ENCODE measurements at places on chromosomes 1 and 21.

GRCh38 chr1:244614879-244615278 is 38.0 kb upstream of the DESI2 start:
- DNase-seq, result no peak

DNA sequence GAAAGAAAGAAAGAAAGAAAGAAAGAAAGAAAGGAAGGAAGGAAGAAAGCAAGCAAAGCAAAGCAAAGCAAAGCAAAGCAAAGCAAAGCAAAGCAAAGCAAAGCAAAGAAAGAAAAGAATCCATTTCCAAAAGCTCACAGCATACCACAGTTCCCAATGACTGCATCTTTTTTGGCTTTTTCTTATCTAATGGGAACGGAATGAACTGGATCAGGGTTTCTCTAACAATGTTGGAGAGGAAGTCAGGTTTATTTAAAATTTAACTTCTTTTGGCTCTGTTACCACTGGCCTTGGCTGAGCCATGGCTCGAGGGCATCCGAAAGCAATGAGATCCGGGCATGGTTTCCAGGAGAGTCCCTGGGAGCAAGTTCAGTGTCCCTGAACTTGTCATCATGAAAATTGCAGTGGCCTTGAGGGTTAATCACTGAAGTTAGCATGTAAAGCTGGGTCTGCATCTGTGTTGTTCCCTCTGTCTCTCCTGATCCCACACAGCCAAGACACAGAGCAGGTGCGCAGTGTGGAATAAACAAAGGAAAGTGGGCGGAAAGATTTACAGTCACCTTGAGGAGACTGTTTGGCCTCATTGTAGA is 34.6 kb upstream of the CTPS1 start:
- DNase-seq, result no peak

DNA sequence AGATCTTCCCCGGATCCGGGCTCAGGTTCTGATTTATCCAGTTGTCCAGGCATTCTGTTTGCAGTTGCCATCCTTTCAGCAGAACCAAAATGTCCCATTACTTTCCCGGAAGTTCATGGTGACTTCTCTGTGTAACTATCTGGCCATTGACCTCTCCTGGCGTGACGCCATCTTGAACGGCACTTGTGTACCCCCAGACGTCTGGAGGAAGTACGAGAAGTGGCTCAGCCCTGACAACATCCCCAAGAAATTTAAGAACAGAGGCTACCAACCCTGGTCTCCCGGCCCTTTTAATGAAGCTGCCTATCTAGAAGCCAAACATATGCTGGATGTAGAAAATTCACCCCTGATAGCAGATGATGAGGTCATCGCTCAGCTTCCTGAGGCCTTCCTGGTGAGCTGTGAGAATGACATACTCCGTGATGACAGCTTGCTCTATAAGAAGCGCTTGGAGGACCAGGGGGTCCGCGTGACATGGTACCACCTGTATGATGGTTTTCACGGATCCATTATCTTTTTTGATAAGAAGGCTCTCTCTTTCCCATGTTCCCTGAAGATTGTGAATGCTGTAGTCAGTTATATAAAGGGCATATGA is 22.4 kb downstream of the AADACL4 start:
- no peak for DNase-seq

- DNase-seq, result no peak
Observed at GRCh38 chr1:167763525-167764220, 41.9 kb downstream of the MPZL1 start.

- DNase-seq, result no peak
Observed at GRCh38 chr1:204408074-204408507, 3.5 kb downstream of the PPP1R15B start.

- DNase-seq, result no peak
Observed at GRCh38 chr21:21387916-21388315, 389.7 kb downstream of the NCAM2 start.

DNA sequence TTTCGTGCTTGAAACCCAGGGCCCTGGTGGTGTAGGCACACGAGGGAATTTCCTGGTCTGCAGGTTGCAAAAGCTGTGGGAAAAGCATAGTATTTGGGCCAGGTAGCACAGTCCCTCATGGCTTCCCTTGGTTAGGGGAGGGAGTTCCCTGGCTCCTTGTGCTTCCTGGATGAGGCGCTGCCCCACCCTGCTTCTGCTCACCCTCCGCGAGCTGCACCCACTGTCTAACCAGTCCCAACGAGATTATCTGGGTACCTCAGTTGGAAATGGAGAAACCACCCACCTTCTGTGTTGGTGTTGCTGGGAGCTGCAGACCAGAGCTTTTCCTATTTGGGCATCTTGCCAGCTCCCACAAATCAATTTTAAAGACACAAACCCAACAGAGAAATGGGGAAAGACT is 183.0 kb downstream of the PHTF1 start:
- no peak for DNase-seq

- peak; percentile 36 for DNase-seq
Observed at GRCh38 chr1:1290238-1290731, 10.0 kb downstream of the SCNN1D start.

DNA sequence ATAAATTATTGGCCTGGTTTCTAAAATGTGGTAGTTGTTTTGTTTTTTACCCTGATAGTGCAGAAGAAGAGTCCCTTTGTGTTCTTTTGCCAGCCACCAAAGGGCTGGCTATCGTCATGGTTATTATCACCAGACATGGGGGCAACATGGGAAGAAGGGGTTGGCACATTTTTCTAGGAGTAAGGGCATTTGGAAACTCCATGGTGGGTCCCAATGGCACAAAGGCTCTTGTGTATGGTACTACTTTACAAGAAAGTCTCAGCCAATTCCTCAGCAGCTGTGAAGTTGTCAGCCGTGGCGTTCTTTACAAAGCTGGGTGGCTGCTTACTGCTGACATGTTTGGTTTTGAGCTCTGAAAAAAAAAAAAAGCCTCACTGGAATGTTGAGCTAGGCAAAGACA is 330.4 kb upstream of the ESRRG start:
- DNase-seq, result no peak

DNA sequence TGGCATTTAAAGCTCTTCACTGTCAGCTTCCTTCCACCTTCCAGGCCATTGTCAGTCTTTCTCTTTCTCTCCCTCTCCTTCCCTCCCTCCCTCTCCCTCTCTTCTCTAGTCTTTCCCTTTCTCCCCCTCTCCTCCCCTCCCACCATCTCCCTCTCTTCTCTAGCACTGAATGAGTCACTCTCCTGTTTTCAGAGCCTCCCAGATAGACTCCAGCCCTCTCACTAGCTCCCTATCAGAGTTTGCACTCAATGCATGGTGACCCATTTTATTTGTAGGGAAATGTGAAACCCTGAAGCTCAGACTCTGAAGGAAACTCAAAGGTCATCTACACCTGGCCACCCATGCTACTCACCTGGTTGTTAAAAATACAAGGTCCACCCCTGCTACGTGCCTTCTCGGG is 4.4 kb upstream of the MATN1 start:
- DNase-seq, result no peak

- DNase-seq, result no peak
Observed at GRCh38 chr1:69702085-69702484, 134.4 kb downstream of the LRRC7 start.

DNA sequence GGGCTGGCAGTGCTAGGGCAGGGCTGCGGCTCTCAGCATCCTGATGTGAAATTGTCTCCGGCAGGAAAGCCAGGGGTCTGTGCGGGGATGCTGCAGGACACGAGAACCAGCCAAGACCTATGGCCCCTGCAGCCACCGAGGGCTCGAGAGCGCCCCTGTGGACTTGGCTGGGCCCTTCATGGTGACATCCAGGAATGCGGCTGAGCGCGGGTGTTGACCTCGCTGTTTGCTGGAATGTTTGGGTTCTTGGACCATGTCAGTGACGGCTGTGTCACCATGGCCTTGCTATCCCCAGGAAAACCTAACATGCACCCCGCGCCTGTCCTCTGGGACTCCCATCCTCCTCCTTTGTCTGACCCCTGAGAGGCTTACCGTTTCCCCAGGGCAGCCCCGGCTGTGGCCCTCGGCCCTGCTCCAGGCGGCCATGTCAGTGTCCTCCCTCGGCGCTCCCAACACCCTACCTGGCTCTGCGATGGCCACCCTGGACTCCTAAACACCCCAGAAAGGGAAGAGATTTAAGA is 14.3 kb upstream of the C1orf174 start:
- no peak for DNase-seq

DNA sequence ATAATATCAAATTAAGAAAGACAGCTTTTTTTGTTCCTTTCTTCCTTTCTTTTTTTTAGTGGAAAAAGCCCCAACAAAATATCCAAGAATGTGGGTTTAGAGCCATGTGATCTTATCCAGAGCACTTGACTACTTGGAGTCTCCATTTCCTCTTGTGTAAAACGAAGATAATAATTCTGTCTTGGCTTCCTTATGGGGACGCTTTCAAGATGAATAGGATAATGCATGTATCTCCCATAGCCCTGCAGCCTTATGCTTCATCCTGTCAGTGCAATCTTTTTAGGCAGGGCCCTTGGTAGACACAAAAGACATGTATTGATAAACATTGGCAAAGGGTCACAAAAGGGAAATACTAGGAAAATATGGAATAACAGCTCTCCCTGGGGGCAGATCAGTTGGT is 34.8 kb downstream of the ZBTB18 start:
- DNase-seq, result no peak

Measured in effector CD4-positive, alpha-beta T cell (primary cell).